Right lobe of liver (tissue), 6 donors: ENCODE measurements at places on chromosomes 3 and 15. TPM values are rescaled to one million over a fixed set of nuclear protein-coding genes. Genes with fewer than 3 reads are reported as not detected.

- H3K27ac ChIP-seq, result no peak overlapping the region
- H3K27me3 ChIP-seq, result no peaks in the 10 kb centered on the region
- H3K36me3 ChIP-seq, result no peaks in the 10 kb centered on the region
- no peak for DNase-seq
- no peak overlapping the region for H3K4me3 ChIP-seq
- no peaks in the 10 kb centered on the region for H3K4me1 ChIP-seq
Observed at GRCh38 chr15:74340150-74340549, 27.3 kb downstream of the CYP11A1 start.

DNA sequence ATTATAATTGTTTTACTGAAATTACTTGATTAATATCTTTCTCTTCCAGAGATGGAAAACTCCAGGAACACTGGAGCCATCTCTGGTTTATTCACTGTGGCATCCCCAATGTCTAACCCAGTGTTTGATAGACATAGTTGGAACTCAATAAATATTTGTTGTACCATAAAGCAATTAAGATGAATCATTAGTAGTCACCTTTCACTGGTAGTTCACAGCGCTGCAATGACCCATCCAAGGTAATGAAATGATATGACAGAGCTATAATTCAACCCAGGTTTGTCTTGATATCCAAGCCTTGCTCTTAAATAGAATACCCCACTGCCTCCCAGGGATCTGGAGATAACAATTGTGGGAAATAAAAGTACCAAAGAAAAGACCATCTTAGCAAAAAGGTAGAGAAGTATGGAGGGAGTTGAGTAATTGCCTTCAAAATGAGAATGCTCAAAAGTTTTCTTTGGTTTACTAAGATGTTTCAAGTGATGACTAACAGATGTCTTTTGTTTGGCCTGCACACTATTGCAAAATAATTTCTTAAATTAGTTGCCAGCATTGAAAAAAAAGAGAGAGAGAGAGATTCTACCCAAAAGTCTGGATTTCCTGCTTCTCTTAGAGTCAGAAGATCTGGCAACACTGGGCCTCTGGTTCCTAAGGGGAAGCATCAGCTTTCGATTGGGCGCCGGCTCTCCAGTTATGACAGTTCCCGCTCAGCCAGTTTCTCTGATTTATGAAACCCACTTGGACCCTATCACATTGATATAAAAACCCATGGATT is 348.5 kb downstream of the ERC2 start:
- H3K27me3 ChIP-seq, result no peaks in the 10 kb centered on the region
- no peak overlapping the region for H3K27ac ChIP-seq
- DNase-seq, result no peak
- H3K4me1 ChIP-seq, result no peaks in the 10 kb centered on the region
- H3K4me3 ChIP-seq, result no peak overlapping the region

The EIF4E3 gene
- total RNA-seq, result 6.4 TPM

- H3K27me3 ChIP-seq, result no peaks in the 10 kb centered on the region
- H3K4me3 ChIP-seq, result no peak overlapping the region
- DNase-seq, result no peak
Observed at GRCh38 chr3:45773072-45773471, 23.3 kb downstream of the SLC6A20 start.

DNA sequence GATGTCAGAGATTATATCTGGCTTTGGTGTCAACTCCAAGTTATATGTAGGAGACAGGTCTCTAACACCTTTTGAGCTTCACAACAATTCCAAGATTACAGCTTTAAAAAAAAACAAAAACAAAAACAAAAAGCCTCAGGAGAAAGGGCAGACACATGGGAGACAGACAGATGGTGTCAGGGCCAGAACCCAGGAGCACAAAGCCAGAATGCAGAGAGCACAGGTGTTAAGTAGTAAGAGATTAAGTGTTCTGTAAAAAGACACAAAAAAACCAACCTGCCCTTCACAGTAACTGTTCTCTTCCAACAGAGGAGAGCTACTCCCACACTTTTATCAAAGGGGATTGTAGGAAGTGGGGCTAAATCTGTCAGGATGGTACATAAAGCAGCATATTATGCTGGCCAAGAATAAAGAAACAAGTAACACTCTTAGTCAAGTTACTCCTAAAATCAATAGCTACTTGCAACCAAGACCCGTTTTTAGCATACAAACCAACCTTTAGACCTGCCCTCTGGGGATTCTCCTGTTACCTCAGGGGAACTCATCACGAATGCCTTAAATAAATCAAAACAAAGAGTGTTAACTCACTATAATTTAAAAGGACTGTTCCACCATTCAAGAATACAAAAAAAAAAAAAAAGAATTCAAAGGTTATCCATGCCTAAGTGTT is 5.9 kb downstream of the CPEB1 start:
- H3K4me3 ChIP-seq, result no peak overlapping the region
- peaks cover under 1% of the 10 kb centered on the region for H3K4me1 ChIP-seq
- H3K27me3 ChIP-seq, result peaks cover 3% of the 10 kb centered on the region
- no peak for DNase-seq

The KLHL6 gene
- total RNA-seq, result 1.6 TPM

The SLC27A2 gene
- 144 TPM for total RNA-seq

GRCh38 chr15:61133361-61133760 is 95.7 kb downstream of the RORA start:
- H3K4me1 ChIP-seq, result no peaks in the 10 kb centered on the region
- no peaks in the 10 kb centered on the region for H3K27me3 ChIP-seq
- no peak for DNase-seq
- no peaks in the 10 kb centered on the region for H3K36me3 ChIP-seq

The SENP8 gene
- total RNA-seq, result 0.81 TPM

The COL6A5 gene
- not detected for total RNA-seq

DNA sequence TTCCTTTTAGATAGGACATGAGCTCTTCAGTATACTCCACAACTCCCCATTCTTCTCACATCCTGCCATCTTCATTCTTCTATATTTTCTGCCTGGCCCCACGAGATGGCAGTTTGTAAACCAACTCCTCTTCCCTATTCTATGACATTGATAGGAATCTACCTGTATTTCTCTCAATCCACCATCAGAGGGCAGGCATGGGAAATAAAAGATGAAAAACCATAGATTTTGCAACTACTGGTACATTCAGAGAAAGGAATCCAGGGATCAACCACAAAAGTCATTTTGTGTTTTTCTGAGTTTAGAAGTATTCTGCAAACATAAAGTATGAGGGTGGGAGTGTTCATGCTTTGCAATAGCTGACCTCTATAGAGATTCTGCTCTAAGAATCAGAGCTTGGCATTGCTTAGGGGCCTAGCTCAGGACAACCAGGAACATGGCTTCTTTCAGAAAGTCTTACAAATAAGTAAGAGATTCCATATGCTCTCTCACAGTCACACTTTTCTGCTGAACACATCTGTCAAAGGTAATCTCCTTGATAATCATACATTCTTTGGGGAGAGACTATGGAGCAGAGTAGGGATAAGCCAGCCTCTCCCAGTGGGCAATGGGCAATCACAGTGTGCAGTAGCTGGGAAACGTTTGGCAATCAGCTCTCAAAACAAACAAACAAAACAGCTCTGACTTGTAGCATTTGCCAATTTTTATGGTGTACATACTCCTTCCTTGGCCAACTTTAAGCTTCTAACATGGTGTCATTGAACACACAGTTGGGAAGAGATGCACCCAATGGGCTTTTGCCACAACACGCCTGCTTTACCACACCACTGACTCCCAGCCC is 43.1 kb upstream of the SLC25A36 start:
- no peaks in the 10 kb centered on the region for H3K4me1 ChIP-seq
- H3K27me3 ChIP-seq, result no peaks in the 10 kb centered on the region
- H3K4me3 ChIP-seq, result no peak overlapping the region
- no peaks in the 10 kb centered on the region for H3K36me3 ChIP-seq
- no peak for DNase-seq

The CAMP gene
- not detected for total RNA-seq
